ENCODE measurements at places on chromosomes 1 and 21.

GRCh38 chr1:26378088-26378878 lies 5.7 kb upstream of the ZNF683 start:
- no peak for DNase-seq

DNA sequence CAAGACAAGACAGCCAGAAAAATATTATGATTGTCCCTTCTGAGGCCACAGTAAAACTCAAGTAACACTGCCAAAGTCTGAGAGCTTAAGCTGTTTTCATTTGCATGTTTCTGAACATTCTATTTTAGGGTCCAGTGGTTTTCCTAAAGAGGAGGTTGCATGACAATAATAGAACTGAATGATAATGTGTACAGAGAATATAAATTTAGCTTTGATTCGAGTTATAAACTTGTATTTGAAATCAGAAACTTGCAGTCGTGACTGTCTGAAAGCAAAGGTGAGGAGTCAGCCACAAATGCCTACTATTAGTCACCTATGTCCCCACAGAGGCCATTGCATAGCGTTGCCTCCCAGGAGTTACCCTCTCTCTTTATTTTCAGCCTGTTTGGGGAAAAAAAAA lies 363.1 kb upstream of the ADGRL2 start:
- no peak for DNase-seq

GRCh38 chr1:22815421-22816066 lies 104.9 kb downstream of the EPHB2 start:
- DNase-seq = no peak

GRCh38 chr1:25549273-25550154 lies 6.1 kb downstream of the LDLRAP1 start:
- DNase-seq = no peak

GRCh38 chr1:218467101-218468072 lies 122.3 kb downstream of the TGFB2 start:
- no peak for DNase-seq

DNA sequence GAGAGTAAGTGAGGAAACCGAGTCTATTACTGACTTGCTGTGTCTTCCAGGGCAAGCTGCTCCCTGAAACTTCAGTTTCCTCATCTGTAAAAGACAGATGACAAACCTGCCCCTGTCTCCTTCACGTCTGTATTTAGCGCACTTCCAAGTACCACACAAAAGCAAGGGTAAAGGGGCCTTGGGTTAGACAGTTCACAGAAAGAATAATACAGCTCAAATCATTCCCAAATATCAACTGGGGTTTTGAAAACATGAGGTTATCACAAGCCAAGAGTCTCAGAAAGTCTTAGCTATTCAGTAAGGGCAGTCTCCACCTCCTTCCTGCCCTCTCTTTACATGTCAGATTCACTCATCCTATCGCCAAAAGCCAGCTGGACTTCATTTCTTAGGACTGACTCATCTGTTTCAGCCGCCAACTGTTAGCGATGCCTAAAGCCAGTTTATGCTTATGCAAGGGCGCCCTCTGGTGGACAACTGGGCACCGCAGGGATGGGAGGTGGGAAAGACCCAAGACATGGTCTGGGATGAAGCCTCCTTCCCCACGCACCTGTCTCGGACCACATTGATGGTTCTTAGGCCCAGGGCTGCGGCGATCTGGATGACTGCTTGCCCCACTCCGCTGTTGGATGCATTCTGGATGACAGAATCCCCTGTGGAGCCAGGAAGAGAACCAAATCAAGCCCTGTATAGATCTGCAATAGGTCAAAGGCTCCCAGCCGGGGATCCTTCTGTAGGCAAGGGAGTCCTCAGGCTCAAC lies 21.1 kb upstream of the SRSF4 start:
- peak; percentile 91 for DNase-seq

DNA sequence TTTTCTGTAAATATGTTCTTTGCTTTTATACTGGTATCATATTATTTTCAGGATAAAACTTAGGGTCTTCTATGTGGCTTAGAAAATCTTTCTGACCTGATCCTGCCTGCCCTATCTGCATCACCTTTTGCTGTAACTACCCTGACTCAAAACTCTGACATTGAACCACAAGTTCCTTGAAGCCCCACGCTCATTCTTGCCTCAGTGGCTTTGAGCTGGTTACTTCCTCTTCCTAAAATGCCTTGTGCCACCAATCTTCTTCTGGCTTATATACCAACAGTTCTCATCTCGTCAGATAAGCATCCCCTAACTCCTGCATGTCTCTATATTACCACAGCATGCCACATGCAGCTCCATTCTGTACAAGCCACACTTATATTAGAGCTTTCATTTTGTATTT lies 84.5 kb upstream of the LRRC7 start:
- DNase-seq = no peak

DNA sequence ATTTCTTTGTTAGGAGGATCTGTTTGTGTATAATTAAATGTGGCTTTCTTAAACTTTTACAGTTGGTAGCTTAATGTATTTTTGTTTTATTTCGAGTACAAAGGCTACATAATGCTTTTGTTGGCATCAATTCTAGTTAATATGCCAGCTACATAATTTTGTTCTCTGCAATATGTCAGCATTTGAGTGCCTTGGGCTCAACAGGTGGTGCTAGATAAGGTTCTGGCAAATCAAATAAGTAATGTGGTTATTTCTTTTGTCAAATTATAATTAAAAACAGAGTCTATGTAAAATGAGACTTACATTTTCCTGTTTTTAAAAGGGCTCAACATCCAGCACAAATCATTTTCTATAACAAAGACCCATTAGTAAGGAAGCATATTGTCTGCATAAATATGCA lies 410.6 kb upstream of the NR5A2 start:
- no peak for DNase-seq

DNA sequence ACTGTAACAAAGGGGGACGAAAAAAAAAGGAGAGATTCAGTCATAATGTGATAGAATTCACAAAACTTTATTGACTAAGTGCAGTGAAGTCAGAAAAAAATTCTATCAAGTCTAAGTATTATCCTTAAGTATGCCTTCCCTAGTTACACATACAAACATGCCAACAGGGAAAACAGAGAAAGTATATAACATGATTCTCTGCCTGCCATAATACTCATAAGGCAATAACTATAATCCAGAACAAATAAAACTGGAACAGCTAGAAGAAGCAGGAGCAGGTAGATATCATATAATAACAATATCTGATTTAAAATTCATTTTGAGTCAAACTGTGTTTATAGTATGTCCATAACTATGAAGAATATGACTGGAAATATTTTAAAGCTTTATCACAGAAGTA lies 184.3 kb downstream of the FAF1 start:
- no peak for DNase-seq

GRCh38 chr1:46526013-46526690 lies 25.3 kb downstream of the KNCN start:
- DNase-seq = no peak

DNA sequence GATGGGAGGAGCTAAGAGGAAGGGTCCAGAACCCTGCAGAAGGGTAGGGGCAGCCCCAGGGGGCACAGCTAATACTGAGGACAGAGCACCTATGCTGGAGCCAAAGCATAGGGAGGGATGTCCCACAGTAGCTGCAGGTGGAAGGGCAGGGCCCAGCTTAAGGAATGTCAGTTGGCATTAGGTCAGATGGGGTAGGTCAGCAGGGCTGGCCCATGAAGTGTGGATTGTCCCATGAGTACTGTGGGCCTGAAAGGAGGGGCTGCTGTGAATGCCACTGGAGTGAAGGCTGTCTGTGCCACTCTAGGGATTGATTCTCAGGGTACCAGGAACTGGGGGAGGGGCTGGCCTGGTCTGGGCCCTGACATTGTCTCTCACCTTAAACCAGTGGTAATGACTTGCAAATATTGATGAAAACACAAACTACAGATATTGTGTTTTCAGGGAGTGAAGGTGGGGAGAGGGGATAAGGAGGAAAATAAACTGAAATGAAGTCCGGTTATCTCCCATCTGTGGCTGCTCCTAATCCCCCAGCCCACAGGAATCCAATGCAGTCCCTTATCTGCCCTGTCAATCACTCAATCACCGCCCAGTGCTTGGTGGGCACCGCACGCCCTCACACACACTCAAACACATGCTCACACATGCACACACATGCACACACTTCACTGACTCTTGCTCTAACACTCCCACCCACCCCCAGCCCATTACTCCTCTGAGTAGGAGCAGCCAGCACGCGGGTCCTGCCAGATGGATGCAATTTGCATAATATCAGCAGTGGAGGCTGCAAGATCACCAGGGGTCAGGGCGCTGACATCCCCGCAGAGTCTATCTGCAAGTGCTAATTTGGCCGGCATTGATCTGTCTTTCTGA lies 27.8 kb downstream of the DMAP1 start:
- DNase-seq = no peak

DNA sequence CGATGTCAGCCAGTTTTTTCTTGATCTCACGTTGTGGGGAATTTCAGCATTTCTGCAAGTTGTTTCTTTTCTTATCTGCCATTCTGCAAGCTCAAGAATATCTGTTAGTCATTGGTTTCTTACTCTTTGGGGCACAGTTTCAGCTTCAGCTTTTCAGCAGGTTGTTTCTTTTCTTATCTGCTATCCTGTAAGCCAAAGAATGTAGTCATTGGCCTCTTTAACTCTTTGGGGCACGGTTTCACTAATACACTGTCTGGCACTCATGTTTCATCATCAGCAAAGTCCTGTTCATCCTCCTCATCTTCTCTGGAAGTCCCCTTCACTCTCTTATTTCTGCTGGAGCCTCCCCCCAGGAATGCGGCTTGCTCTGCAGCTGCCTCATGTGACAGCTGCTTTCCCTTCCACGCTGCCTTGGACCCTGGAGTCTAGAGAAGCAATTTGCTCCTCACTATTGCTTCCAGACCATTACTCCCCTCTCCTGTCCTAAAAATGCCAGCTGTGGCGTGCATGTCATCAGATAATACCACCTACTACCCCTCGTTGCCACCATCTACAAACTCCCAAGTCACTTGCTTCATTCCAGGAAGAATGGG lies 67.0 kb upstream of the CACNA1E start:
- no peak for DNase-seq

- no peak for DNase-seq
Observed at GRCh38 chr1:230824919-230825721, 43.2 kb downstream of the C1orf198 start.

- no peak for DNase-seq
Observed at GRCh38 chr1:186050360-186050759, 316.2 kb downstream of the HMCN1 start.

- DNase-seq = no peak
Observed at GRCh38 chr1:206662396-206663092, 22.2 kb upstream of the MAPKAPK2 start.

DNA sequence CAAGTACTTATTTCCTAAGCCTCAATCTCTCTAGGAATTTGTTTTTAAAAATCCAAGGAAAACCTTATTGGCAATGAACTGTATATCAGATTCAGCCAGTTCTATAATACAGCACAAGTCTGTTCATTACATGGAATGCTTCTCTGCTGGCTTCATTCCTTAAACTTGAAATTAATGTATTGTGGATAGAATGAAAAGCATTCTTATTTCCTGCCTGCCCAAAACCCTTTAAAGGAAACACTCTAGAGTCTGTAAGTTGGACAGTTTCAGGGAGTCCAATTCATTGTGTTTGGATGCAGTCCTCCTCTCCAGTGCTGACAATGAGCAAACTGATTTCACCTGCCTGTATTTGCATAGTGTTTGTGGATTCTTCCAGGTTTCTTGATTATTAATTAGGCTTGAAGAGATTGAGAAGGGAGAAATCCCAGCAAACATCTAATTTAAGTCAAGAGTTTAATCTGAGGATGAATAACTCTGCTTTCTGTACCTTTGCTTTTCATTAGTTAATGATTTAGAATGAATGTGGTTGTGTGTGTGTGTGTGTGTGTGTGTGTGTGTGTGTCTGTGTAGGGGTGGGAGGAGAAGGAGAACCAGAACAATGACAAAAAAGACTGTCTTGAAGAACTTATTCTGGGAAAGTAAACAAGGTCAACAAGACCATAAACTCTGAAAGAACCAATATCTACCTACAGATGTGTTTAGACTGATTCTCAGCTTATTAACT lies 61.2 kb downstream of the CACHD1 start:
- DNase-seq = no peak

DNA sequence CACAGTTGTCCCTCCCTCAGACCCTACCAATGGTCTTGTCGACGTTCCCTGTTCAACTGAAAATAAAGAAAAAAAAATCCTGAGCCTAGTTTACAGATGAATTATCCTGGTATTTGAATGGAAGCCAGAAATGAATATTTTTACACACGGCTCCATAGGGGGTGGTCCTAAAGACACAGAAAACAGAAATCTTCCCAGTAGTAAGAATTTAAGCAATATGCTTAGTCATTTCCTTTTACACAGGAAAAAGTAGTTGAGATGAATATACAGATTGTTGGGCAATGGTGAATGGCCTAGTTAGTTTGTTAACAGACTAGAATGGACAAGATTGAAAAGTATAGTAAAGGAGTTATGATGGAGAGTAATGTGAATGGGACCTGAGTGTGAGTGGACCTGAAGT lies 67.4 kb downstream of the RGS18 start:
- DNase-seq = no peak

DNA sequence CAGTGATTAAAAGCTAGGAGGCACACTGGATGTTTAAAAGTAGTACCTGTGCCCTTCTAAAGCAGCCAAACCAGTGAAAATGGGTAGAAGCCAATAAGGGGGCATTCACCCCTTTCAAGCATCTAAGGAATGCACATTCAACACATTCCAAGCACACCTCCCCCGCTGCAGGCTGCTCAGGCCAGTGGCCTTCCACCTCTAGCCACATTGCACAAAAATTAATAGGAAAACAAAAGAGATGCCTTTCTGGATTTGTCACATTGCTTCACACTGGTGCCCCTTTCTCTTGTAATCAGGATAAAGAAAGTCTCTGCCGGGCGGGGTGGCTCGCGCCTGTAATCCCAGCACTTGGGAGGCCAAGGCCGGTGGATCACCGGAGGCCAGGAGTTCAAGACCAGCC lies 834.0 kb downstream of the USP25 start:
- DNase-seq = no peak

DNA sequence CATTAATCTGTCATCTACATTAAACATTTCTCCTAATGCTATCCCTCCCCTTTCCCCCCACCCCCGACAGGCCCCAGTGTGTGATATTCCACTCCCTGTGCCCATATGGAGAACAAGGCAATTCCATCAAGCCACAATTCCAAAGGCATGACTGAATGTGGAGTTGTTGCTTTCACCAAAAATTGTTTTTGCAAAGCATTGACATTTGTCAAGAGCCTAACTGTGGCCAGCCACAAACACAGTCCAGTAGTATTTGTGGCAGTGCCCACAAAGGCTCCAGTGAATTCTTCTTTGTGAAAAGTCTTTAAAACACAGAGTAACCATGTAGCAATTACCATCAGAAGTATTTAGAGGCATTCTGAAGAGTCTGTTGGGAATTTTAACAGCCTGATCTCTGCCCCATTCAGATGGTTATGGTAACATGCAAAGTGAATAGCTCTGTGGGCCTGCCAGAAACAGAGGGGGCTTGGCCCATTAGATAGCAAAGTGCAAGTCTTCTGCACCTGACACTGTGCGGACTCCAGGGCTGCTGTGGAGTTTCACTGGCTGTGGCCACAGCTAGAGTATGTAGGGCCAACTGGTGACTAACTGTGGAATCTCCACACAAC lies 11.6 kb upstream of the LRRC53 start:
- DNase-seq = no peak

GRCh38 chr1:170623171-170623570 lies 40.8 kb upstream of the PRRX1 start:
- DNase-seq = no peak

Measured in NCI-H1092 (cell line).